ENCODE measurements at places on chromosomes 4 and X. TPM values are rescaled to one million over a fixed set of nuclear protein-coding genes. Genes with fewer than 3 reads are reported as not detected.

DNA sequence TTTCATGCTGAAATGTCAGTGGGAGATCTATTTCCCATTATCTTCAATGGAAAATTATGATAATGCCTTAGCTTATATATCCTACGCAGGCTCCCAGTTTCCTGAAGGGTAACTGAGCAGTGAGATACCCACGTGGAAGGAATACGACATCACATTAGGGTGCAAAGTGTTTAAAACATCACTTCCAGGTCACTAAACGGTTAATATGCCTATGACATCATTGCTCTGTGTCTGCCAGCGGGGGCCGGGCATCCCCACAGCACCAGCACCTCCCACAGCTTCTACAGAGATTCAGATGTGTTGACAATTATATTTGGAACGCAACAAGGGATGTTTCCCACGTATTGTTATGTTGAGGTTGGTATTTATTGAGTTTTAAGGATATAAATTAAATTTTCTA is 27.1 kb downstream of the TMEM271 start:
- DNase-seq: no peak

DNA sequence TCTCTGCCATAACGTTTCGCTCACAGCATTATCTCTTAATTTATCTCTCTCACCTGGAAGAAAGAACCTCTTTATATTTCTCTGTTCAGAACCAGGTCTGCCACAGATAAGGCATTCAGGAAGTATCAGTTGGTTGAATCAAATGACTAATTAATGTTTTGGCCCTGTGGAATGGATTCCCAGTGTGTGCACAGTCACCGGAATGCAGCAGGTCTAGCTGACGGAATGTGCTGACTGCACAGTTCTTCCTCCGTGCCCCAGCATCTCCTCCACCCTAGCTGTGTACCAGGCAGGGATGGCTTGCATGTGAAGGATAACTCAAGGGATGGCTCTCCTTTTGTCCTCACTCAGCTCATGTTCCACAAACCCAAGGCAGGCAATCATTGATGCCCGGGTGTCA is 141.8 kb upstream of the MSX1 start:
- DNase-seq: no peak

- no peak for DNase-seq
These were observed 169.3 kb downstream of the CHIC2 start for GRCh38 chr4:53895137-53895536.

The NPNT gene
- total RNA-seq: 33.4 TPM

DNA sequence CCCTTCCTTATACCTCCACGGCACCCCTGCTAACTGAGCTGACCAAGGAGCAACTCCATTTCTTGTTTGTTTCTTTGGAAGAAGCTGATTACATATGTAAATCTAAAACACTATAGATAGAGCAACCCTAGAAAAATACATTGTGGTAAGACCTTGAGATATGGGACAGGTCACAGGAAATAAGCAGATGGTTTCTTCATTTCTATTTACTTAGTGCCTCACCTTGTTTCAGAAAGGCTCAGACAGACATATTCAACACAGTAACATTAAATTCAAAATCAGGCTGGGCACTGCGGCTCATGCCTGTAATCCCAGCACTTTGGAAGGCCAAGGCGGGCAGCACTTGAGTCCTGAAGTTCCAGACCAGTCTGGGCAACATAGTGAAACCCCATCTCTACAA is 47.3 kb downstream of the IRF2 start:
- no peak for DNase-seq

- DNase-seq: no peak
These were observed 55.3 kb downstream of the SOD3 start for GRCh38 chr4:24850674-24851073.
